ENCODE measurements at places on chromosomes 5 and 9. TPM values are rescaled to one million over a fixed set of nuclear protein-coding genes. Genes with fewer than 3 reads are reported as not detected.

GRCh38 chr9:11011696-11012095 is 398.9 kb upstream of the PTPRD start:
- DNase-seq = no peak

GRCh38 chr5:143525176-143525575 is 121.7 kb upstream of the NR3C1 start:
- no peak for DNase-seq

GRCh38 chr5:122156724-122157325 is 27.5 kb downstream of the ZNF474 start:
- peak; percentile 51 for DNase-seq

DNA sequence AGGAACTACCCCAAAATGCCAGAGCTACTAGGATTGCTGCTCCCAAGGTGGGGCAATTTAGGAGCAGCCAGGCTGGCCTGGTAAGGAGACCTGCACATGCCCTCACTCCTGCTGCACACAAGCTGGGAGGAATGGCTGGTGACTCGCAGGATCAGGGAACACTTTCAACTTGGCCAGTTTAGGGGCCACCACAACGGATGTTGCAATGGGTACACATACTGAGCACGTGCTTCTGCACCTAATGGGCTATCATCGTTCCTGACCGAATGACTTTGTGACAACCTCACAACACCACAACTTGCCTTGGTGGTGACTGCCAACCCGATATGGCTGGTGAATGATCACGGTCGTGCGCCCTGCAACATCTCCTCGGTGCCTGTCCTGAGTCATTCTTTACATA is 172.0 kb downstream of the ROR2 start:
- no peak for DNase-seq

GRIN1 gene
- total RNA-seq = not detected

- DNase-seq = no peak
Measured at GRCh38 chr9:87682085-87682484, 43.8 kb upstream of the CTSL start.

GRCh38 chr9:136685790-136686533 is 1.3 kb downstream of the AGPAT2 start:
- no peak for DNase-seq

CYSRT1 gene
- total RNA-seq = 5.1 TPM

DNA sequence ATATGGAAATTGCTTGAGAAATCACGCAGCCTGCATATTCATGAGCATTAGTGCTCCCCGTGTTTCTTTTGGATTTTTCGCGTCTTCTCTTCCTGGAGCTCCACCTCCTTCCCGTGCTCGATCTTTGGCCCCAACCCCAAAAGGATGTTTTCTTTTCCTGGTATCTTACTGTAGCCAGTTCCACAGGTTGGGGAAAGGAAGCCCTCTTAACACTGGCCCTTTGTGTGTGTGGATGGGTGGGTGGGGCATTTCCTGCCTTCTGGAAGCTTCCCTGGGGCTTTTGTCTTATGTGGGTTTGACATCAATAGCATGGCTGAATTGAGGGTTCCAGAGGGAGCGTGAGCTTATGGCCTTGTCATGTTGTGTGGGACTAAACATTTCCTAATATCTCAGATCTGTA is 21.9 kb downstream of the STXBP1 start:
- DNase-seq = no peak

DNA sequence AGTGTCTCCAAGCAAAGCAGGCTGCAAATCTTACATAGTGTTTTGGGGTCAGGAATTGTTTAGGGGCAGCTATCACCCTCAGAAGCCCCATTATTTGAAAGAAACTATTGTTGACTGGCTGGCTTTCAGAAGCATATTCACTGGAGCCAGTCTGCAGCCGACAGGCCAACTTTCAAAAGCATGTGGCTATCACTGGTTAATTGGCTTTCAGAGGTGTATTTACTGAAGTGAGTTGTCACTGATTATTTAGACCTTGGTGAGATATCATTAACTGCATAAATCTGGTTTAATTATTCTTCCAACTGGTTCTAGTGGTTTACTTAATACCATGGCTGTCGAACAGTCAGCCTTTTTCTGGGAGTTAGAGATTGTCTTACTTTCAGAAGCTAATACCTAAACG is 247.0 kb downstream of the CWC27 start:
- DNase-seq = no peak

DNA sequence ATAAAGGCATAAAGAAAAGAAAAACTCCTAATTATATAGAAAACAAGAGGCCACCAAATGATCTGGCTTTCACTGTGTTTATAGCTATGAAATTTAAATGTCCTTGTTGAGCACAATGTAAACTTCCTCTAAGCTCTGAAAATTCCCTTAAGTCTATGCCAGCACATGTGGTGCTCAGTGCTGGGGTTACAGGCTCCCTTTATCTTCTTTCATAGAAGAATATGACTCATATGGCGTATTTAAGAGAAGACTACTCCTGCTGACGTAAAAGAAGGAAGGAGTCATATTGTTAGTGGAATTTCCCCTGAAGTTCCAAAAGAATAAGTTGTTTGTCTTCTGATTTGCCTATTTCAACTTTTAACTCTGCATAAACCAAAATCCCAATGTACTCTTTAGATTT is 30.4 kb downstream of the RNF145 start:
- DNase-seq = peak; percentile 96

DNA sequence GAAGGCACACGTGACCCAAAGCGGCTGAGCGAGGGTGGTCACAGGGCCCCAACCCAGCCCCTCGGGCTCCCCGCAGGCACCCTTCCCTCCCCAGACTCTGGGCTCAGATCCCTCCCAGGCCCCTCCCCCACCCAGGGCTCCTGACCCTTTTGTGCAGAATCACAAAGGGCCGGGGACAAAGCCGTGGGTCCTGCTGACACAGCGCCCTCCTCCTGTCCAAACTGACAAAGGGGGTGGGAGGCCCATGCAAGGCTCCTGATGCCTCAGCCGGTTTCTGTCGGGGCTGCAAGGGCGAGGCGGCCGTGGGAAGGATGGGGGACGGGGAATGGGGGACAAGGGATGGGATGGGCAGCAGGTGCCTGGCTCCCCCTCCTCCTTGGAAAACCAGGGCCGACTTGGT is 43.5 kb upstream of the UBAC1 start:
- no peak for DNase-seq

DNA sequence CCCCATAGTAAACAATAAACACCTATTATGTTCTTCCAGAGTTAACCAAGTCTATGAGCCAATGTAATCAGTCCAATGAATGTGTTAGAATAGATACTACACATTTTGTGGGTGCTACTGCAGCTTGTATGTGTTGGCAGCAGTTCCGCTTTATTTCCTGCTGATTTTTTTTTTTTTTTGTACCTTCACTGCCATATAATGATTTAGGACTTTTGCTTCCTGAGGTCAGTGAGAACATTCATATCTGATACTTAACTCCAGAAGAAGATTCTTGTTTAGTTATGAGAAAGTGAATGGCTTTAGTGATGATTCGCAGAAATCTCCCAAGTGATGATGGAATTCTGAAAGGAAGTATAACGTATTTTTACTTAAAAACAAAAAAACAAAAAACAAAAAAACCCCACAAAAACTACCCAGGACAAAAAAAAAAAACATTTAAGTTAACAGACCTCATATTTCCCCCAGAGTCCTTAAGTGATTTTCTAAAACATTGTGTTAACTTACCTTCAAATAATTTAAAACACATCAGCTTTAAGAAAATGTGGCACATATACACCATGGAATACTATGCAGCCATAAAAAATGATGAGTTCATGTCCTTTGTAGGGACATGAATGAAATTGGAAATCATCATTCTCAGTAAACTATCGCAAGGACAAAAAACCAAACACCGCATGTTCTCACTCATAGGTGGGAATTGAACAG is 24.7 kb upstream of the LMNB1 start:
- no peak for DNase-seq

GRCh38 chr5:88861231-88861630 is 21.8 kb downstream of the MEF2C start:
- DNase-seq = no peak

GRCh38 chr5:58751222-58751837 is 168.5 kb downstream of the RAB3C start:
- DNase-seq = peak; percentile 62

DNA sequence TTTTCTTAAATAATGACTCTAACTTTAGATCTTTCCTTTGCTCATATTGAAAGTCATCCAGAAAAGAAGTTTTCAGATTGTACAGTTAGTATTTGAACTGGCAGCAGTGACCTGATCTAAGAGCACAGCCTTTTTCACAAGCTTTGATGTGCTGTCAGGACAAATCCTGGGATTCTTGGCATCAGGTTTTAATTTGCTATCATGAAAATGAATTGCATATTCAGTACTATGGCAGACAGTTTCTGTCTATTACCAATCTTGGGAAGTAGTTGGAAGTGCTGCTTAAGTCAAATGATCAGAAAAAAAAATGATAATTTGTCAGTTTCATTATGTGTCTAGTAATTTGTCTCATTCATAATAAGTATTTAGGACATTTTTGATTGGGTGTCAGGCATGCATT is 925.6 kb upstream of the ARRDC3 start:
- no peak for DNase-seq

GRCh38 chr5:71887680-71888079 is 168.6 kb downstream of the CARTPT start:
- DNase-seq = peak; percentile 94

DNA sequence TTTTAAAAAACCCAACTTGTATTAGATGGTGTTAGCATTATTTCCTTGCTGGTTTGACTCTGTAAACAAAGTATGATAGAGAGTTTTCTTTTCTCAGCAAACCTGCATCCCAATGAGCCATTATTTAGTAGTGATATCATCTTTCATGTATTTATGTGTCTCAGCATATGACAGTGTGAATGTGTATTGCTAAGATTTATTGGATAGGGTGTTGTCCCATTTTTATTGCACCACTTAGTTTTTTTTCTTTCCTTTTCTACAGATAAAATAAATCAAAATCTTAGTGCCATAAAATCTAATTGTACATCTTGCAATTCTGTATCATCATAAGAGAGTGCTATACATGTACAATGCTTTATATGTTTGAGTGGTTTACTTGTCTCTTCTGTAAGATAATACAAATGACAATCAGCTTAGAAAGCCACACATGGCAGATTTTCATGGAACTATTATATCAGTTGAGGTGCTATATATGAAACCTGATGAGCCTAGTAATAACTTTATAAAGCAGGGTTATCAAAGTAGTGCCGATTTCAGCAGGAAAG is 149.2 kb upstream of the CYLC2 start:
- no peak for DNase-seq

GRCh38 chr5:175821790-175822211 is 49.6 kb upstream of the CPLX2 start:
- DNase-seq = peak; percentile 94

PIP5KL1 gene
- 1.6 TPM for total RNA-seq

TXNDC8 gene
- not detected for total RNA-seq

- DNase-seq = peak; percentile 31
Measured at GRCh38 chr5:176810081-176810597, at the start of gene UNC5A. Gene UNC5A, plus strand, starts transcription at chr5:176810559. Its CDS starts 192 bp downstream, at chr5:176810751.

- no peak for DNase-seq
Measured at GRCh38 chr9:136671646-136672430, 9.1 kb downstream of the EGFL7 start.

GRCh38 chr5:73274881-73275663 is 102.1 kb downstream of the TMEM174 start:
- no peak for DNase-seq

TAF11L10 gene
- total RNA-seq = not detected

DNA sequence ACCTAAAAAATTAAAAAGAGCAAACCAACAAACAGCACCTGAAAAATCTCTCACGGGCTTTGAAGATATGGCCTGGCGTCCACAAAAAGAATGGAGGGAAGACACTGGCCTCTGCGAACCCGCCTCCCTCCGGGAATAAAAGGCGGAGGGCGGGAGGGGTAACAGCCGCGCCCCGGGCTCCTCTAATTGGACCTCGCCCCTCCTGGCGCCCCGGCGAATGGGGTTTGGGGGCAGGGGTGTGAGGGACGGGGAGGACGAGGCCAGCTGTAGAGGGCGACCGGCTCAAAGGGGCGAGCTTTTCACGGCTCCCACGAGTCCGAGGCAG is 753 bp downstream of the FANCC start:
- DNase-seq = peak; percentile 77

GRCh38 chr5:82465235-82465634 is 187.1 kb upstream of the RPS23 start:
- DNase-seq = no peak

FAM78A gene
- 2.5 TPM for total RNA-seq

DNA sequence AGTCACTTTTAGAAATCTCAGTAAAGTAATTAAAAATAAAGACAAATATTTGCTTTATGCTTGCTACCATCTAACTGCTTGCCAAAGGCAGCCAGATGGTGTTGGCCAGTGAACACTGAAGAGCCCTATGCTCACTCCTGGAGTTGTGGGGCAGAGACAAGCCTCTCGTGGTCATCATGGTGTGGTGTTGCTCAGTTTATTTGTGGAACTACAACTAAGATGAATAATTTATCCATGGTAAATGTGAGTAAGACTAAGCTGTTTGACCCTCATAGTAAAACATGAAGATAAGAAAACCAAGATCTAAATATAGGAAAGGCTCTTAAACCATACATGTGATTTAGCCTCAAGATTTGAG is 100.7 kb downstream of the PDE8B start:
- DNase-seq = no peak

- no peak for DNase-seq
Measured at GRCh38 chr5:119032656-119033055, 38.2 kb upstream of the DMXL1 start.

DNA sequence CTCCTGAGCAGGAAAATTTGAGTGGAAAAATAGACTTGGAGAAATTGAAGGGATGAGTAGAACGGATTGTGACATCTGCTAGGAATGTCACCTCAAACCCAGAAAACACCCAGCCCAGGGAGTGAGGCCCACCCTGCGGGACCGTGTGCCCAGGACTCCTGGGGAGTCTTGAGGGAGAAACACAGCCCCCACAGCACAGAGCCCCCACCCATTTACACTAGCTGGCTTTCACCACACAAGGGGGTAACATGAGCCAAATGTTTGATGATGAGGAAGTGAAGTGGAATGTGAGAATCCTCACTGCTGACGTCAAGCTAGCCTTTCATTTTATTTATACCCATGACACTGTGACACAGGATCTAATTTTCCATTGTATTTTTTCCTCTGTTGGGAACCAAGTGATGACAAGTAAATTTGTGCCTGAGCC is 42.8 kb upstream of the PDE8B start:
- DNase-seq = peak; percentile 90

- no peak for DNase-seq
Measured at GRCh38 chr5:143515829-143516228, 112.3 kb upstream of the NR3C1 start.

ADAMTSL1 gene
- total RNA-seq = 5.3 TPM

BSPRY gene
- total RNA-seq = not detected

GRCh38 chr5:586751-587285 is 25.3 kb upstream of the CEP72 start:
- DNase-seq = no peak
